ENCODE measurements at places on chromosomes 1 and 21.

- DNase-seq = no peak
Observed at GRCh38 chr1:184648160-184648855, 106.3 kb downstream of the EDEM3 start.

- DNase-seq = no peak
Observed at GRCh38 chr1:165842671-165843129, 15.3 kb downstream of the UCK2 start.

GRCh38 chr1:231161667-231162296 lies at the start of gene TRIM67:
TRIM67 (plus strand) TSS chr1:231162058; CDS start chr1:231162970, 912 bp downstream.
- DNase-seq = no peak

- no peak for DNase-seq
Observed at GRCh38 chr1:155014709-155015508, 12.3 kb downstream of the ZBTB7B start.

GRCh38 chr21:41695513-41695912 lies 71.3 kb downstream of the RIPK4 start:
- no peak for DNase-seq

DNA sequence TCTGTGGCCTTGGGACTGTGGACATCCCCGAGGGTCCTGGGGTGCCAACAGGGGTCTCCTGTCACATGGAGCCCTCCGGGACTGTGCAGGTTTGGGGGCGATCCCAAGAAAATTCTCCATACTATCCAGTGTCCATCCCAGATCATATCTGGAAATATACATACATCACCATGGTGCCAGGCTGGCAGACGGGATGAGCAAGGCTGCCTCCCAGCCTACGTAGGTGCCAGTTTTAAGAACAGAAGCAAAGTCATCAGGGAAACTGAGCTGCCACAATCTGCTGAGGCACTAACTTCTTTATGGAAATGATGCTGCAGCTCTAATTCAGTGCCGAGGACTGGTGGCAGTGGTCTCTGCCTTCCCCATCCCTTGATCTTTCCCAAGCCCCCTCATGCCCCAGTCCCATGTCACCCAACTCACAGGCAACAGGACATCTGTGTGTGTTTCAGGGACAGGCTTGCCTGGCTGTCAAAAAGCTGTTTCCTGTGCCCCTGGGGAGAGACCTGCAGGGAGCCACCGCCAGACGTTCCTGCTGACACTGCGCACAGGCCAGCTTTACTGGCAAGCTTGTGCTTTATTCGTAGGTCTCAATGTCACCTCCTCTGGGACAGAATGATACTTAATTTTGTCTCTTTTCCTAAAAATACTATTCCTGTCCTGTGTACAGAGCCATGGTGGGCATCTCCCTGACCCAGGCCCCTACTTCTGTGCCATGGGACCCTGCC lies 15.5 kb downstream of the TEX35 start:
- DNase-seq = no peak

DNA sequence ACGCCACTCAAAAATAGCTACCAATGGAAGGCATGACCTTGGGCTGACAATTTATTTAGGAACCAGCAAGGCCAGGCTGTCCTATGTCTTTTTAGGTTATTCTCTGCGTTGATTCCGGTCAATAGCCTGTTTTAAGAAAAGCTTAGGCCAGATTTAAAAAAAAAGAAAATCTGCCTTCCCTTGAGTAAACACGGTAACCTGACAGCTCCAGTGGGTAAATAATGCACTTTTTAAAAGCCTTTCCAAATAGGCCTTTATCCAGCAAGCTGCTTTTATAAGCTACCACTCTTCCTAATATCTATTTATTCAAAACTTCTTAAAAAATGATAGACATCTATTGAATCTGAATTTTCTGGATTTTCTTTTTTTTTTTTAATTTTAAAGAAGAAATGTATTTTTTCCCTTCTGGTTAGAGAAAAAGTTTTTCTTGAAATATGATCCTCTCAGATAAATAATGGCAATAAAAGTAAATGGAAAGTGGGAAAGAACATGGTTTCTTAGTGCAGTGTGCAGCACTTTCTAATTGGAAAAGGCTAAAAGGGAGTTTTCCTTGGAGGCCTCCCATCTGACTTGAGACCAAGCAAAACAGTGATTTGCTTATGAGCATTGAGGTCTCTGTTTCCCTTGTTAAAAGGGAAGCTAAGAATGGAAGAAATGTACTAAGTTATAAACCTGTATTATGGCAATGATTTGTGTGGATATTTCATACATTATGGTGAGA lies 281.0 kb upstream of the RUNX1 start:
- DNase-seq = no peak

GRCh38 chr1:189619682-189620332 lies 857.9 kb downstream of the BRINP3 start:
- no peak for DNase-seq
